ENCODE measurements at places on chromosomes 2 and 18. TPM values are rescaled to one million over a fixed set of nuclear protein-coding genes. Genes with fewer than 3 reads are reported as not detected.

Gene MATN3
- polyA plus RNA-seq: 2.7 TPM

Gene BCL11A
- polyA plus RNA-seq: 5.1 TPM

GRCh38 chr2:136006658-136007057 is 21.2 kb upstream of the DARS1 start:
- H3K27ac ChIP-seq: no peak overlapping the region
- H3K4me3 ChIP-seq: no peak overlapping the region
- no peaks in the 10 kb centered on the region for H3K27me3 ChIP-seq
- DNase-seq: no peak

Gene GLI2
- polyA plus RNA-seq: 5.1 TPM

Gene FBXO48
- 1.7 TPM for polyA plus RNA-seq

DNA sequence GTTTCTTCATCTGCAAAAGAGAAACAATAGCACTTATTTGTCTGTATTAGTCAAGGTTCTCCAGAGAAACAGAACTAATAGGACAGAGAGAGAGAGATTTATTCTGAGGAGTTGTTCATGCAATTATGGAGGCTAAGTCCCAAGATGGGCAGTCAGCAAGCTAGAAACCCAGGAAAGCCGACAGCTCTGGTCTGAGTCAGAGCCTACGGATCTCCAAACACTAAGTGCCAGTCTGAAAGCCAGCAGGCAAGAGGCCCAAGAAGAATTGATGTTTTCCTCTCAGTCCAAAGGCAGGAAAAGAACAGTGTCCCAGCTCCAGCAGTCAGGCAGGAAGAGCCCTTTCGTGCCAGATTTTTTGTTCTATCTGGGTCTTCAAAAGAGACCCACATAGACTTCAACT is 36.5 kb upstream of the SLC66A3 start:
- no peaks in the 10 kb centered on the region for H3K27me3 ChIP-seq
- no peak overlapping the region for H3K4me3 ChIP-seq
- no peaks in the 10 kb centered on the region for H3K36me3 ChIP-seq
- no peak for DNase-seq
- H3K27ac ChIP-seq: no peak overlapping the region

Gene FAM161A
- 18.2 TPM for polyA plus RNA-seq

DNA sequence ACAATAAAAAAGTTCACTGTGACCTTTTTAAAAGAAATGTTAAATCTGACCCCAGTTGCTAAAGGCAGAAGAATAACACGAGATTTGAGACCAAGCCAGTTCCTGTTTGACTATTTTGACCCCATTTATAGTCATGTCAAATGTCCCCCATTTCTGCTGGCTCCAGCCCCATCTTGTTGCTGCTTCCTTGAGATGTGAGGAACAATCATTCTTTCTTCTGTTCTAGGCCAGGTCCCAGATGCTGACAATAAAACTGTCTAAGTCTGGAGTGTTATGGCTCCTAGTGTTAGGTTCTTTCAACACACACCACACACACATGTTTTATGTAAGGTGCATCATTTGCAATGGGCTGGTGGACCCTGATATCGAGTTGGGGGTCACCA is 92.0 kb upstream of the CYP1B1 start:
- H3K27ac ChIP-seq: peak overlapping the region; percentile 58
- H3K4me3 ChIP-seq: no peak overlapping the region

Gene MARCO
- polyA plus RNA-seq: 16.0 TPM

DNA sequence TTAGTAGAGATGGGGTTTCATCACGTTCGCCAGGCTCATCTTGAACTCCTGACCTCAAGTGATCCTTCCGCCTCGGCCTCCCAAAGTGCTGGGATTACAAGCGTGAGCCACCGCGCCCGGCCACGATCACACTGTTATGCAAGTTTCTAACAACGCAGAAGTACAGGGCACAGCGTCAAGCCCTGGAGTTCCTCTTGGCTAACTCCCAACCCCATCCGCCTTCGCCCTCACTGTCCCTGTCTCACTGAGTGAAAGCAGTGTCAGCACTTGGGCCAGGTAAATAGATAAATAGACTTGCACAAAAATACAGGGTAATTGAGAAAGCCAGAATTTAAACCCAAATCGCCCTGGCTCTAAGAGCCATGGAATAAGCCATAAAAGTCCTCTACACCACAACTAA is 111.7 kb downstream of the ACVR1 start:
- no peaks in the 10 kb centered on the region for H3K27me3 ChIP-seq
- no peak overlapping the region for H3K4me3 ChIP-seq
- no peaks in the 10 kb centered on the region for H3K4me1 ChIP-seq
- no peak overlapping the region for H3K27ac ChIP-seq
- peak; percentile 26 for DNase-seq

DNA sequence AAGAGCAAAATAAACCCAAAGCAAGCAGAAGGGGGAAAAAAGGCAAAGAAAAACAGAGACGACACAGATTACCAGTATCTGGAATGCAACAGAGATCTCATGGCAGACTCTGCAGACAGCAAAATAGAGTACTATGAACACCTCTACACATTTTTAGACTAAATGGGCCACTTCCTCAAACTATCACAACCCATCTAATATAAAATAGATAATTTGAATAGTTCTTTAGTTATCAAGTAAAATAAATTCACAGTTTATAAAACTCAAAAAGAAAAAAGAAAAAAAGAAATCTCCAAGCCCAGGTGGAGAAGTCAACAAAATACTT is 16.6 kb downstream of the SESTD1 start:
- no peak overlapping the region for H3K4me3 ChIP-seq
- H3K27ac ChIP-seq: no peak overlapping the region
- no peaks in the 10 kb centered on the region for H3K27me3 ChIP-seq
- no peaks in the 10 kb centered on the region for H3K36me3 ChIP-seq

Gene TXNDC2
- 212 TPM for polyA plus RNA-seq

Gene DUSP2
- polyA plus RNA-seq: 5.7 TPM

DNA sequence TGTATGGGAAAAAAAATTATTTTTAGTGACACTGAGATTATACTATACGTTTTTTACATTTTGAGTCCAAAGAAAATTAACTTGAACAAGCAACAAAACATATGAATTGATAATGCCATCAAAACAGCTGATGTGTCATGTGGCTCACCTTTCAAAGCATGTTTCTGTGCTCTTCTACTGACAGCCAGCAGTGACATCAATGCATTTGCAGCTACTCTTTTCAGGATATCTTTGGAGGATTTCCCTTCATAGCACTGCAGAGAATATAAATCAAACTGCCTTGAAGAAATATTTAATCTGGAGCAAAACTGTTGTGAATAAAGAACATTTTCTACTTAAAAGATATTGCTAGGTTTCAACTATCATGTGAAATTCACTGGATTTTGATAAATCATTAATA is 83.1 kb upstream of the CD226 start:
- H3K27ac ChIP-seq: no peak overlapping the region
- no peaks in the 10 kb centered on the region for H3K4me1 ChIP-seq
- no peak for DNase-seq
- H3K4me3 ChIP-seq: no peak overlapping the region

DNA sequence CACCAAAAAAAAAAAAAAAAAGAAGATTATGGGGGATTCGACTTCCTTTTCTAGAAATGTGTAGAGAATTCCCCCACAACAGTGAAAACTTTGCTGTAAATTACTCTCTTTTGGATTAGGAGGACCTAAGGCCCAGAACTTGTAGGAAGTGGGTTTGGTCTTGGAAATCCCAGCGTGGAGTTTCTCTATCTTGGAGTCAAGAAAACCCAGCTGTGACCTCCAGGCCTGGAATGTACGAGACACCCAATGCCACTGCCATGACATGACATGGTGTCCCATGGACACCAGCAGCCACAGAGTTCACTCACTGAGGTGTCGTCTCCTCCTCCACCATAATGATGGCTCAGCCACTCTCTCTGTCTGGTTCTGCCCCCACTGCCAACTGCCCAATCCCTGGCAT is 202.3 kb downstream of the ALPK2 start:
- H3K36me3 ChIP-seq: no peaks in the 10 kb centered on the region
- H3K4me3 ChIP-seq: no peak overlapping the region

DNA sequence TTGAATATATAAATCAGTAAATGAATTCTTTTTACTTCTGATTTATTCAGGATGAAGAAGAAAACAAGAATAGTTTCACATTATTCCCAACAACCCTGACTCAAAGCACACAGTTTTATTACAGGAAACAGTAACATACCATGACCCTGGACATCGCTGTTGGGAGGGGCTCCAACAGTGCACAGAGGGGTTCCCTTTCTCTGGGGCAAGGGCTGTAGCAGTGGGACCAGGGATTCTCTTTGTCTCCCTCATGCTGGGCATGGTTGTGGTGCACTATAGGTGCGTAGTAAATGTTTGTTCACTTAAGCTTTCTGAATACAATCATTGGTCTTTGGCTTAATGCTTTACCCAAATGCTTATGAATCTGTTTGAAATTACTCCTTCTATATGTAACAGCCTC is 189.4 kb downstream of the BCL2 start:
- no peak overlapping the region for H3K27ac ChIP-seq
- no peak overlapping the region for H3K4me3 ChIP-seq
- no peak for DNase-seq
- peaks cover 4% of the 10 kb centered on the region for H3K4me1 ChIP-seq
- H3K36me3 ChIP-seq: no peaks in the 10 kb centered on the region

- no peaks in the 10 kb centered on the region for H3K27me3 ChIP-seq
- H3K4me3 ChIP-seq: no peak overlapping the region
- no peak overlapping the region for H3K27ac ChIP-seq
These were observed 20.3 kb downstream of the KCNK3 start for GRCh38 chr2:26712486-26713465.

- H3K4me3 ChIP-seq: no peak overlapping the region
- no peaks in the 10 kb centered on the region for H3K27me3 ChIP-seq
- H3K4me1 ChIP-seq: no peaks in the 10 kb centered on the region
- no peak overlapping the region for H3K27ac ChIP-seq
- no peak for DNase-seq
- H3K36me3 ChIP-seq: no peaks in the 10 kb centered on the region
These were observed 186.8 kb downstream of the RPRM start for GRCh38 chr2:153291718-153292117.

DNA sequence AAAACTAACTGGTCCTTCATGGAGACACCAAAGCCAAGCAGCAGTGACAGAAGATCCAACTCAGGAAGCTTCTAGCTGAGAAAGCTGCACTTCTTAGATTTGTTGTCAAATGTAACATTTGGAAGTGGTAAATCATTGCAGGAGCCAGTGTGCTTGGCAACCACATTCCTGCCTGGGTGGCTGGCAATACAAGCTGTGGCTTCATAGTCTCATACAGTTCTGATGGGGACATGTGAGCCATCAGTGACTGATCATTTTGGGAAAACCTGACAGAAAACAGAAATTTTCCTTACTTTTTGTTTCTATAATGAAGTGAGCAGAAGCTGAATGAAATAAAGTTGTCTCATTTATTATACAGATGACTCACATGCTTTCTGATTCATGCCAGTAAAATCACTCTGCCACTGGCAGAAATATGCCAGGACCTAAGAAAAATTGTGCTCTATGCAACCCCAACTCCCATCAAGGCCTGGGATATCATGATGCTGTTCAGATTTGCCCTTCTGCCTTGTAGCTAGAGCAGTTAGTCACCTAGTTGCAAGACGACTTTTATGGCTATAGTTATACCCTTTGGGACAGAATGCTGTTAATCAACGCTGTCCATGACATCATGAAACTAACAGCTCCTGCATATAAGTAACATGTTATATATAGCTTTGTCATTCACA is 508.1 kb downstream of the ADCYAP1 start:
- H3K27ac ChIP-seq: no peak overlapping the region
- no peak for DNase-seq
- no peaks in the 10 kb centered on the region for H3K4me1 ChIP-seq

DNA sequence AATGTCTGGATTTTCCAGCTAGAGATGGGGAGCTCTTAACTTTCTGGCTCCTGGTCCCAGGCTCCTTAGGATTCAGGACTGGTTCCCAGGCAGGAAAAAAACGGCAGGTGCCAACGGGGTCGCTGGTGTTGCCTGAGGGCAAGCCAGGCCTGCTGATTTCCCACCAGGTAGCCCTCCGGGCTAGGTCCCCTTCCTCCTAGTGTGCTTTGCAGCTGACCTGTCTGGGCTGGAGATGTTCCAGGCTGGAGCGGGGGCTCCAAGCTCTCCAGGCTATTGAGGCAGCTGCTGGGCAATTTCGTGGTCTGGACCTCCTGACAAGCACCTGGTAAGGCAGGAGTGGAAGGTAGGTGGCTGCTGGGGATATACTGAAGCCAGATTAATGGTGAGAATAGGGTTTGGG is 2.0 kb upstream of the MRPL53 start:
- no peak overlapping the region for H3K27ac ChIP-seq
- no peaks in the 10 kb centered on the region for H3K36me3 ChIP-seq
- H3K4me1 ChIP-seq: peaks cover 12% of the 10 kb centered on the region
- H3K27me3 ChIP-seq: no peaks in the 10 kb centered on the region
- no peak overlapping the region for H3K4me3 ChIP-seq
- DNase-seq: no peak

DNA sequence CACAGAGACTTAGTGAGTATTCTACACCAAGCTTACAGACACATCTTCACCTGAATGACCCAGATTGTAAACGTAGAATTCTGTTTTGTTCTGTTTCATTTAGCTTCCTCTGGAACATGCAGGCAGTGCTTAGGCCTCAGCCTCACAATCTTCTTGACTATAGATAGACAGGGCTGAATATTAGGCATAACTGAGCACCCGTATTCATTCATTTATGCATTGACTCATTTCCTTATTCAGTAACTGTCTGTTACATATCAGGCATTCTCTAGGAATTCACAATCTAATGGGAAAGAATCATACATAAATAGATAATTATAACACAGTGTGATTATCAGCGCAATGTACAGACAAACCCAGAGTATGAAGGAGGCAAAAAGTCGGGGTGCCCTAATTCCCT is 124.9 kb upstream of the ETAA1 start:
- H3K27ac ChIP-seq: no peak overlapping the region
- H3K36me3 ChIP-seq: no peaks in the 10 kb centered on the region
- DNase-seq: no peak
- no peaks in the 10 kb centered on the region for H3K4me1 ChIP-seq
- H3K27me3 ChIP-seq: no peaks in the 10 kb centered on the region

Gene SKOR2
- polyA plus RNA-seq: 0.59 TPM

GRCh38 chr18:48949606-48950535 is 894 bp downstream of the SMAD7 start:
- H3K4me1 ChIP-seq: peaks cover 22% of the 10 kb centered on the region
- no peaks in the 10 kb centered on the region for H3K27me3 ChIP-seq
- DNase-seq: no peak

- no peaks in the 10 kb centered on the region for H3K4me1 ChIP-seq
- no peaks in the 10 kb centered on the region for H3K27me3 ChIP-seq
- no peaks in the 10 kb centered on the region for H3K36me3 ChIP-seq
- no peak for DNase-seq
- H3K4me3 ChIP-seq: no peak overlapping the region
- H3K27ac ChIP-seq: no peak overlapping the region
These were observed 30.6 kb downstream of the CYB5A start for GRCh38 chr18:74261053-74261713.

Gene CROCC2
- 0.51 TPM for polyA plus RNA-seq

Gene INO80C
- 155 TPM for polyA plus RNA-seq

Gene SERPINB13
- not detected for polyA plus RNA-seq

Gene QPCT
- polyA plus RNA-seq: 5.6 TPM

Gene PIEZO2
- polyA plus RNA-seq: 3.5 TPM

GRCh38 chr2:44948565-44949328 is 7.2 kb downstream of the SIX3 start:
- no peaks in the 10 kb centered on the region for H3K36me3 ChIP-seq
- H3K27ac ChIP-seq: no peak overlapping the region
- H3K4me3 ChIP-seq: peak overlapping the region; percentile 17
- no peak for DNase-seq
- no peaks in the 10 kb centered on the region for H3K27me3 ChIP-seq
- peaks cover 16% of the 10 kb centered on the region for H3K4me1 ChIP-seq

Gene NRP2
- polyA plus RNA-seq: 10.6 TPM

Gene VWC2L
- polyA plus RNA-seq: 0.13 TPM

Gene TUBA4A
- 90.0 TPM for polyA plus RNA-seq

Gene HOXD11
- polyA plus RNA-seq: 0.29 TPM
